ENCODE measurements at places on chromosomes 3 and 15. TPM values are rescaled to one million over a fixed set of nuclear protein-coding genes. Genes with fewer than 3 reads are reported as not detected.

Gene LRRC31
- total RNA-seq: not detected

Gene A4GNT
- not detected for total RNA-seq

Gene XIRP1
- not detected for total RNA-seq

Gene PAK2
- total RNA-seq: 38.0 TPM

Gene ERICH6
- not detected for total RNA-seq

Gene PCCB
- total RNA-seq: 60.5 TPM

Gene MYH15
- total RNA-seq: 0.22 TPM

Gene ELL3
- 3.1 TPM for total RNA-seq

Gene IGSF11
- not detected for total RNA-seq

Gene ZPLD1
- total RNA-seq: 0.26 TPM

Gene CPEB1
- 36.4 TPM for total RNA-seq

Gene IL1RAP
- total RNA-seq: 22.1 TPM

Gene SPATA12
- not detected for total RNA-seq

Gene PTX3
- 549 TPM for total RNA-seq

Gene CIB2
- total RNA-seq: 4.1 TPM

Gene GOLGA8T
- total RNA-seq: not detected

Gene SCN5A
- under 0.01 TPM for total RNA-seq

Gene AADACL2
- total RNA-seq: not detected

Gene EIF4A2
- 595 TPM for total RNA-seq

Gene KLHL40
- not detected for total RNA-seq

Gene DENND6A
- total RNA-seq: 26.3 TPM

Gene RTP1
- not detected for total RNA-seq

Gene ACOX2
- total RNA-seq: 3.2 TPM

Gene EPHB3
- total RNA-seq: 8.5 TPM

Gene RCN2
- 82.2 TPM for total RNA-seq

Gene FSD2
- total RNA-seq: not detected

Gene PRR20G
- total RNA-seq: not detected

Gene TIMP4
- 12.2 TPM for total RNA-seq

Gene AHSG
- 0.11 TPM for total RNA-seq

Gene TM6SF1
- total RNA-seq: 0.11 TPM

Gene PLAAT1
- not detected for total RNA-seq

Gene NDN
- total RNA-seq: 71.0 TPM

Gene RBPMS2
- total RNA-seq: 0.97 TPM

Gene SLC24A5
- not detected for total RNA-seq

Gene FETUB
- not detected for total RNA-seq

Gene HTD2
- 14.3 TPM for total RNA-seq

Gene SLC28A2
- not detected for total RNA-seq

Gene TERC
- 119 TPM for total RNA-seq

Gene LIPH
- total RNA-seq: under 0.01 TPM

Gene CD86
- total RNA-seq: not detected

Gene ECE2
- total RNA-seq: not detected

Gene CASR
- not detected for total RNA-seq

Gene KNG1
- not detected for total RNA-seq

Gene HHLA2
- not detected for total RNA-seq

Gene PYGO1
- total RNA-seq: 20.5 TPM

Gene PLCD1
- total RNA-seq: 42.3 TPM

Gene LMCD1
- total RNA-seq: 208 TPM

Gene WDR93
- total RNA-seq: 0.32 TPM

Gene HGD
- 0.13 TPM for total RNA-seq

Gene PTPRG
- 110 TPM for total RNA-seq

Gene CHRNA5
- total RNA-seq: 0.32 TPM

Gene KBTBD12
- under 0.01 TPM for total RNA-seq

Gene CCR3
- total RNA-seq: 0.13 TPM

Gene CD80
- total RNA-seq: 0.32 TPM

Gene SUSD5
- total RNA-seq: 31.5 TPM

Gene EFHB
- 4.2 TPM for total RNA-seq

Gene TPRG1
- total RNA-seq: 3.7 TPM

Gene ATP2B2
- total RNA-seq: not detected

Gene HDDC3
- 7.7 TPM for total RNA-seq
